Stimulated activated CD4-positive, alpha-beta T cell treated with anti-CD3 and anti-CD28 coated beads, TNF-alpha, amount 100 ng/mL, for 24 hours (primary cell): ENCODE measurements at places on chromosomes 13 and 19.

GRCh38 chr13:80630685-80631121 is 289.8 kb upstream of the SPRY2 start:
- DNase-seq, result no peak

DNA sequence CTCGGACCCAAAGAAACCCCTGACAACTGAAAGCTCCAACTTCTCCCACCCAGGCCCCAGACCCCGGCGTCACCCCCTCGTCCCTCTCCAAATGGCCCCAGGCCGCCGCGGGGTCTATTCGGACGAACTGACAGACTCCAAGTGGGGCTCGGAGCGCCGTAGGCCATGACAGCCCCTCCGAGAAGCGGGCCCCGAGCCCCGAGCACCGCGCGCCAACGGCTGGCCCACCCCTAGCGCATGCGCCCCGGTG is 360 bp downstream of the DDX39A start:
- no peak for DNase-seq

- no peak for DNase-seq
These were observed 8.6 kb downstream of the ZNF584 start for GRCh38 chr19:58417071-58417470.

DNA sequence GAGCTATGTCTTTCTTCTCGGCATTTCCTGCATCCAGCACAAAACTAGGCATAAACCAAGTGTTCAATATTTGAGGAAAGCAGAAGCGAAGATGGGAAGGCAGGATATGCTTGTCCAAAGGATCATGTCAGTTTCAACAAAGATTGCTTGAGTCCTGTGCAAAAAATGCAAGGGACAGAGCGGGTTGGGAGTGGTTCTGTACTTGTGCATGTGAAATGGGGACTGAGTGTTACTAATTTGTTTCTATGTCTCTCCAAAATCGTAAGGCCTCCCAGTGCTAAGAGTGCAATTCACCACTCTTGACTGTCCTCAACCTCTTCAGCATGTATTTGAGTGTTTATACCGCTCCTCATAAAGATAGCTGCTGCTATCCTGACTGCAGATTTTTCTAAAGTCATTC is 166.2 kb downstream of the DLEU7 start:
- DNase-seq, result no peak

- DNase-seq, result no peak
These were observed 1.1 kb upstream of the TMTC4 start for GRCh38 chr13:100675661-100676129.
